ENCODE measurements at places on chromosomes 6 and 20.

DNA sequence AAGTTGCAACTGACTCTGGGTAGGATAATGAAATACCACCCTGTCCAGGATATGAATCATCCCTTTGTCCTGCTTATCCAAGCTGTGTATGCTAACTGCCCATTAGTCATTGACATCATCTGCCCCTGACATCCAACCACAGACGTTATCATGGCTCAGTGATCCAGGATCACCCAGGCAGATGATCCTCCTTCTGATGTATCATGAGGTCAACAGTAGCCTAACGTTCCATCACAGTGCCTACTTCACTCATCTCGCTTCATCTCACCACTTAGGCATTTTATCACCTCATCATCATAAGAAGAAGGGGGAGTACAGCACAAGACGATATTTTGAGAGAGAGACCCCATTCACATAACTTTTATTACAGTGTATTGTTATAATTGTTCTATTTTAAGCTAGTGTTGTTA, 13.4 kb upstream of the BTN3A2 start:
- peak; percentile 99 for DNase-seq

- peak; percentile 85 for DNase-seq
These were observed 28.8 kb upstream of the CCND3 start for GRCh38 chr6:41970436-41970846.

DNA sequence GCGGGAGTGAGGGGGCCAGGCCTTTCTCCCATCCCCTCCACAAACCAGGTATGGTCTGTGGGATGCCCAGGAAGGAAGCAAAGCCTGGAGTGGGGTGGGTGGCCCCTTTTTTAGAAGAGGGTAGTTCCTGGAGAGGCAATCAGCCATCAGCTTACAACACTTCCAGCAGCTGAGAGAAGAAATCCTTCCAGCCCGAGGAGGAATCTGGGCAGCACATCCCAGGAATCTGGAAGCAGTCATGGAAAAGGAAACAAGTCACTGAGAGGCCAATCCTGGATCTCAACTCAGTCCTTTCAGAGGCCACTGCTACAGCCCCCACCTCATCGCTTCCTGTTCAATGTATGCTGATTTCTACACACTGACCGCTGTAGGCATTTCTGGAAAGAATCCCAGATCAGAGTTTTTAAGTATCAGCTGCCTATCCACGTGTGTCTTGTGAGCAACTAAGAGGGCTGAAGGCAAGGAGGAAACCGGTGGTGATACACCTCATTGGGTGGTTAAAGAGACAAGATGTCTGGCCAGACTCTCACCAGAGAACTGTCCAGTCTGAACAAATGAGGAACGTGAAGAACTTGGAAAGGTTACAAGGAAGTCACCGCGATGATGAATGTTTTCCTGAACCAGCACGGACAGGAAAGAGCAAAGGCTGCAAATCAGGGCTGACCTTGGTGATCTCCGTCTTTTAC, 92.9 kb upstream of the SHLD1 start:
- DNase-seq, result peak; percentile 92

DNA sequence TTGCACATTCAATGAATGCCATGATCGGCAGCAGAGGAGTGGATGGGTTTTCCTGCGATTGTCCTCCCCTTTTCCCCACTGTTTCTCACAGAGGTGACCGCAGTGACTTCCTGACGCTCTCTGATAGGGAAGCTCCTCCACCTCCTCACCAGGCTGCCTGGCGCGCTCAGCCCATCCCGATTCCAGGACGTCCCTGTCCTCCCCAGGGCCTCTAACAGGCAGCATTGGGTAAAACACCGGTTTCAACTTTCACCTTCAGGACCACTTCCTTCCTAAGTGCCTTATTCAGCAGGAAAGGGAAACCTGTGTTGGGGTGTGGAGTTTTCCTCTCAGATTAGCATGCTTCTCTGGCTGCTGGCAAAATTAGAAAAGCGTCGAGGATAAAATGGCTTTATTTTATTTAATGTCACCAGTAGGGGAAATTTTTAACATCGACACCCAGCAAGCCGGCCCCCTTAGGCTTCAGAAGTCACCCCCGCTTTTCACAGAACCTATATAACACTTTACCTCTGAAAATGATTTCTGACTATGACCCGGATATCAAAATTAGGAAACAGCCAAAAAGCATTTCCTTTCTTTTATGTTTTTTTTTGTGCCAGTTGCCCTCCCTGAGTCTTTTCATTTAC, 570.4 kb upstream of the GJE1 start:
- DNase-seq, result no peak

- peak; percentile 63 for DNase-seq
These were observed 112.5 kb downstream of the JPH2 start for GRCh38 chr20:44074252-44075151.

DNA sequence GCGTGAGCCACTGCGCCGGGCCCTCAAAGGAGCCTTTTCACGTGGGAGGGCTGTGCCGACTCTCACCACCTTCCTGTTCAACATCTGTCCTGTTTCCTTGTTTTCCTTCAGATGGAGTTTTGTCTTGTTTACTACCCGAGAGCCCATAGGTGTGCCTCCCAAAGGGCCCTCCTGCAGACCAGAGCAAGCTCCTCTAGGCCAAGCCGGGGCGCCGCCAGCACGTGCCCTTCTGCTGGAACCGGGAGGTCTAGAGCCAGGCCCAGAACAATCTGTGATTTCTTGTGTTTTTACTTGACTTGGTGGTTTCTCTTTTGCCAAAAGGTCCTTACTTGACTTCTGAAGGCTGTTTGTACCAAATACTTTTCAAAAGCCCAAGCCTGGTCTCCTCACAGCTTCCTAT, 8.0 kb upstream of the DNAJC5 start:
- no peak for DNase-seq

- peak; percentile 94 for DNase-seq
These were observed 197.4 kb downstream of the JARID2 start for GRCh38 chr6:15443119-15443830.

DNA sequence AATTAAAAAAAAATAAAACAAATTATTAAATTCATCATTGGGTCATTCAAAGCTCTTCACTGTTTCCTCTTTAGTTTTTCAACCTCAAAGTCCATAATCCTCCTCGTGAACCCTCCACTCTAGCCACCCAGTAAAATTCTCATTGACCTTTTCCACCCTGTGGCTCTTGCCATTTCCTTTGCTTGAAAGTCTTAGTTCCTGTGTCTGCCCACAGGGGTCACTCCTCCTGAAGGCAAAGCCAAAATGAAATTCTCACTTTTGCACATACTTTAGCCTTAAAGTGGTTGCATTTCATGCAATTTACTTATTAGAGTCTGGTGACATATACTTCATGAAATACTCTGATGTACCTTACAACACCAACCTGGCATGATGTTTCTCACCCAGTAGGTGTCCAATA, 263.7 kb downstream of the BMP2 start:
- DNase-seq, result no peak

GRCh38 chr6:73079611-73079955, 145.7 kb downstream of the KHDC1L start:
- peak; percentile 86 for DNase-seq

DNA sequence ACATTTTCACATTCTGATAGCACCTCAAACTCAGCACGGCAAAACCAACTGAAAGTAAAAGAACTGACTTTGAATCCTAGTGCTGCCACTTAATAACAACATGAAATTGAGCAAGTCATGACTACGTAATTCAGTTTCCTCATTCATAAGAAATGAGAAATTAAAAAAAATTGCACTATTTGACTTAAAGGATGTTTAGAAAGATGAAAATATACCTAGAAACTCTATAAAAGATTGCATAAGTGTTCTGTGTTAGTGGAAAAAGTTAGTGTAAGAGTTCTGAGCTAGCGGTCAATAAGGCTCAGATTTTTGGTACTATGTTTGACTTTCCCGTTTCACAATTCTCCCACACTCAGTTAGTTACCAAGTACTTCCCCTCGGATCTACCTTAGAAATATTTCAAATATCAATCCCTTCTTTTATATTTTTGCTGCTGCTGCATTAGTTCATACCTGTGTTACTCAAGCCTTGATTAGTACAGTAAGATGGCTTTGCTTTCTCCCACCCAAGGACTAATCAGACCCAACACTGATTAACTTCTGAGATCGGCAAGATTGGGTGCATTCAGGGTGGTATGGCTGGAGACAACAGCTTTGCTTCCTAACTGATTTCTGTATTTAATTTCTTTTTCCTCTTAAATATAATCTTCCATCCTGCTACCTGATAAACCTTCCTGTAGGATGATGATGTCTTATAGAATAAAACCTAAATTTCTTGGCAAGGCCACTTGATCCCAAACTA, 25.9 kb downstream of the ECHDC1 start:
- no peak for DNase-seq

DNA sequence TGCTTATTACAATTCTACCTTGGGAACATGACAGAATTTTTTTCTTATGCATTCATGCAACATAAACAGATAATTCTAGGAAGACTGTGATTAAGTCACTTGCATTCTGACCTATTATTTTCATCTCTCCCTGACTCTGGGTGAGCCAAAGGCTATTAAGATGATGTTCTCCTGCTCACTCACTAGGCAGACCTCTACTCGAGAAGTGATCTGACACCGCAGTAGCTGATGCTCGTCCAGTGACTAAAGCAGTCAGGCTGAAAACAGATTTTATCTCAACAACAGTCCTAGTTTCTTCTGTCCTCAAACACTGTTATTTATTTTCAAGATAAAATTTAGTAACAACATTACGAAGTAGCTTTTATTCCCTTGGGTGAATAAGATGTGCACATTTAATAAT, 17.3 kb downstream of the NAA20 start:
- peak; percentile 54 for DNase-seq

DNA sequence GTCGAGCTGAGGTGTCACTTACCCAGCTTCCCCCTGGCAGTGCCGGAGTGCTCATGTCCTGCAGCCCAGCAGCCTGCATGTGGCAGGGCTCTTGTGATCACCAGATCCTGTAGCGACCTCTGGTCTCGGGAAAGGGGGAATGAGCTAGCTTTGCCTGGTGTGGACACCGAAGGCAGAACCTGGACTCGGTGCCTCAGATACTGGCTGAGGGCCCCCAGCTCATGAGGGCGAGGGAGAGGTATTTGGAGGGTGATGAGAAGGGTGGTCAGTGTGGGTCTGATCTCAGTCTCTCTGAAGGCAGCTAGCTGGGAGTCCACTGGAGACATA, 26.3 kb downstream of the SUN5 start:
- DNase-seq, result no peak

- DNase-seq, result no peak
These were observed 31.5 kb downstream of the RRBP1 start for GRCh38 chr20:17650301-17651128.

DNA sequence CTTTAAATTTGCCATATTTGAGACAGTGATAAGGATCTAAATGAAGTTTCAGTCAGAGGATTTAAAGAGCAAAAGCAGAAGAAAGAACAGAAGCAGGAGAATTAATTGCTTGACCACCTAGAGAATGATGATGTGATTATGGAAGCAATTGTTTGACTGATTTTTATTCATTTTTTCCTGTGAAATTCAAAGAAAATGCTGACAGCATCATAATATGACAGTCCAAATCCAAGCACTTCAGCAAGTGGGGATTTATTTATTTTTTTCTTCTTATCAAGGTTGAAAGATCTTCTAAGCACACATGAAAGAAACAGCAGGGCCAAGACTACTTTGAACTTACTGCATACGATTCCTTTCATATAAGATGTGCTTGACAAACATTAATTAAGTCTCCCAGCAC, 125.2 kb downstream of the BMP2 start:
- no peak for DNase-seq

DNA sequence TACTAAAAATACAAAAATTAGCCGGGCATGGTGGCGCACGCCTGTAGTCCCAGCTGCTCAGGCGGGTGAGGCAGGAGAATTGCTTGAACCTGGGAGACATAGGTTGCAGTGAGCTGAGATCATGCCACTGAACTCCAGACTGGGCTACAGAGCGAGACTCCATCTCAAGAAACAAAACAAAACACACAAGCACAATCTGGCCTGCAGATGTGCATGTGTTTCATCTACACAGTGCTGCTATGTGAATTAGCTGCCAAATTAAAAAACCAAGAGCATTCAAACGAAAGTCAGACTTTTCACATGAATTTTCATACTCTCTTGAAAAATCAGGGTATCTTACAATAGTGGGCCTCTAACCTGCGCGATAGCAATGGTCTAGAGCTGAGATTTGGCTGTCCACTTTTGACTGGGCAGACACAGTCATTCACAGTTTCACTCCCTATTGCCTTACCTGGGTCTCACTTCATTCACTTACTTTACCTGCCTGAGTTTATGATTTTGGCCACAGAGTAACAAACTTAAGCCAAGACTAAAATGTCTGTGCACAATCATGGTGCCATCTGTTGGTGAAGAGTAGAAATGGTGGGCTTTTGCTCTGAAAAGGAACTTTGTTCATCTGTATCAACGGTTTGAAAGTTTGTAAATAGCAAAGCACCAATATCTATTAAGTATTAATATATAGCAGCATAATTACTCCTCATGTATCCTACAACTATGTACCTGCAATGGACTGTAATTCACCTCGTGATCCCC, 138.5 kb upstream of the UST start:
- DNase-seq, result peak; percentile 35

- DNase-seq, result no peak
These were observed 10.2 kb downstream of the DLL1 start for GRCh38 chr6:170280689-170281045.

GRCh38 chr6:39836606-39837005, 44.4 kb downstream of the DAAM2 start:
- no peak for DNase-seq

DNA sequence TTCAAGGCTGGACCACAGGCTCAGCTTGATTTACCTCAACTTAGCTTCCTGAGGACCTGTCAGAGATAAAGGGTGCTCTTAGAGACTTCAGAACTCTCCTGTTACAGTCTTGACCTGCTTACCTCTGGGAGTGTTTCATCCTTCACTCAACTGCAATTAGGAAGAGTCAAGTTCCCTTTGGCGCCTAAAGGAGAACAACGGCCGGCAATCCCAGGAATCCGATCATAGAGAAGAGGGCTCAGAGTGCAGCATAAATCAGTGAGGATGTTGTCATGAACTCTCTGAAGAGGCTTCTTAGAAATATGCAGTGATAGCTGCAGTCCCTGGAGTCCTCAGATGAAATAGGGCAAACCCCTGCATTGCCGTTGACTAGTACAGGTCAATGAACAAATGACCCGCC, 36.4 kb downstream of the LYRM2 start:
- no peak for DNase-seq

DNA sequence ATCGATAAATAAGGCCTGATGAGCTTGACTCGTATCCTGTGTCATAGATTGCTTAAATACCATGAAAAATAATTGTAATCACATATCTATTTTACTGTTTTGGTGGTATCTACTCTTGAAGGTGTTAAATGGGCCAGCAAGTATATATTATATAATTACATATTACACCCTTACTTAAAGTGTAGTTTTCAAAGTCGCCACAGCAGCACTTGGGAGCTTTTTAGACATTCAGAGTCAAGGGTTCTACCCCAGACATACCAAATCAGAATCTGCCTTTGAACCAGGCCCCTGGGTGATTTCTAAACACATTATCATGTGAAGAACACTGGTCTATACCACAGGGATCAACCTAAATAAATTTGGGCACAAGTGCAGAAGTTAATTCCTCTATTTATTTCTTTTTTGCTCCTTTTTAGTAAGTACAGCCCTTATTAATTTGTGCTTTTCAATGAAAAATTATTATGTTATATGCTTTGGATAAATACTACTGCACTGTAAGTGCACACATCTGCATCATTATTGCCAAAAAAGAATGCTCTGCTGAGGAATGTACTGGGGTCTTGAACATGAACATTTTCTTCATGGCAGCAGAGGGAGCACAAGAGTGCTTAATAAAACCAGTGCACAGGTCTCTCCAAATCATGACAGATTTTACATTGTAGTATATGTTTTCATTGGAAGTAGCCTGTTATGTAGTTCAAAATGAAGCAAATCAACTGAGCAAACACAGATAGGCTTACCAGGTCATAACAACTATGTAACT, 3.1 kb upstream of the ATXN1 start:
- peak; percentile 63 for DNase-seq

Measured in HCEC 1CT (cell line).